Cardiac fibroblast (primary cell): ENCODE measurements at places on chromosomes 5 and 9.

DNA sequence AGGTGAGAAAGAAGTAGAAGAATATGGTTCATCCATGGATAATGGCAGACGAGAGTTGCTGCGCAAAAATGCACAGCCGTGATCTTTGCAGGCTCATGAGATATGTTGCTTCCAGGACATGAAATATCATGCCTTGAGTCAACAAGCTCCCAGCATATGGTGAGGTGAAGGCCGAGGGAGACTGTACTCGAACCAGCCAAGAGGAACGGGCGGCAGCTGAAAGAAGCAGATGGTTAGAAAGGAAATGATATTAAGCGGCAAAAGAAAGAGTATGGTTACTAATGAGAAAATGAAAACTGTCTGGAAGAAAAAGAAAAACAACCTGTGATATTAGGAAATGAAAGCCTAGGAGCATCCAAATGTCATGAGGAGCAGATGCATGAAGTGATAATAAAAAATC is 344.7 kb upstream of the DAP start:
- no peak for DNase-seq

GRCh38 chr5:111563031-111563822 is 50.9 kb upstream of the STARD4 start:
- peak; percentile 84 for DNase-seq

GRCh38 chr9:89675058-89675742 is 70.4 kb downstream of the GADD45G start:
- DNase-seq, result no peak

DNA sequence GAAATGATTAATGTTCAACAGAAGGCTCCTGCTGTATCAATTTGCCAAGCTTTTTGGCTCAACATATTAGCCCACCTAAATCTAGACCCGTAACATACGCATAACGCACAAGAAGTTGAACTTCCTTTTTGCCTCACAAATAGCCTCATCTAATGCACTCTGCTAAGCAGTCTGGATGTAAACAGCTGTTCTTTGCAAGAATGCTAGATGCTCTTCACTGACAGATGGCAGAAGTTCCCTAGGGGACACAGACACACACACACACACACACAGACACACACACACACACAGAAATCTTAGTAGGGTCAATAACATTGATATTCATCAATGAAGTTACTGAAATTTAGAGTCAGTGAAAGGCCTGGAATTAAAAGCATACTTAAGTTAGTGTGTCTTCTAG is 13.2 kb upstream of the PCA3 start:
- DNase-seq, result no peak

GRCh38 chr5:129748913-129749880 is 1.3 kb downstream of the MINAR2 start:
- no peak for DNase-seq

DNA sequence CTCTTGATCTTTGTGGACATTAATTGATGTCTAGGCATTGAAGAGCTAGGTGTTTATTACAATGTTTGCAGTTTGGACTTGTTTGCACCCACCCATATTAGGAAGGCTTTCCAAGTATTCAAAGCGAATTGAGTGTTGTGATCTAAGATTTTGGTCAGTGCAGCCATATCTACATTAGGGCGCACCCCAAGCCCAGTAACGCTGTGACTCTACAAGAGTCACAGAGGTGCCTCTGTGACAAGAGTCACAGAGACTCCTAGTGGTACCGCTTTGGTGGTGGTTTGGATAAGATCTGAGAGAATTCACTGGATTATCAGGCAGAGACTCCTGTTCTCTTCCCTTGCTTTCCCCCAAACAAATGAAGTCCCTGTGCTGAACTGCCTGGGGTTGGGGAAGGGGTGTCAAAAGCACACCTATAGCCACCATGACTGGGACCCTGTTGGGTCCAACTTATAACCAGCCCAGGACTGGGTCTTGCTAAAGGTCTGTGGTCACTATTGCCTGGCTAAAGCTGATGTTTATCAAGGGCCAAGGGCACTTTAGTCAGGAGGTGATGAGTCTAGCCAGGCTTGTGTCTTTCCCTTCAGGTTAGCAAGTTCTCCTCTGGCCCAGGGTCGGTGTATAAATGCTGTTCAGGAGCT is 114.1 kb upstream of the RIOK2 start:
- peak; percentile 66 for DNase-seq

GRCh38 chr5:62299600-62299999 is 6.4 kb upstream of the KIF2A start:
- DNase-seq, result no peak

- no peak for DNase-seq
Measured at GRCh38 chr5:117072439-117072838, 497.8 kb upstream of the SEMA6A start.

DNA sequence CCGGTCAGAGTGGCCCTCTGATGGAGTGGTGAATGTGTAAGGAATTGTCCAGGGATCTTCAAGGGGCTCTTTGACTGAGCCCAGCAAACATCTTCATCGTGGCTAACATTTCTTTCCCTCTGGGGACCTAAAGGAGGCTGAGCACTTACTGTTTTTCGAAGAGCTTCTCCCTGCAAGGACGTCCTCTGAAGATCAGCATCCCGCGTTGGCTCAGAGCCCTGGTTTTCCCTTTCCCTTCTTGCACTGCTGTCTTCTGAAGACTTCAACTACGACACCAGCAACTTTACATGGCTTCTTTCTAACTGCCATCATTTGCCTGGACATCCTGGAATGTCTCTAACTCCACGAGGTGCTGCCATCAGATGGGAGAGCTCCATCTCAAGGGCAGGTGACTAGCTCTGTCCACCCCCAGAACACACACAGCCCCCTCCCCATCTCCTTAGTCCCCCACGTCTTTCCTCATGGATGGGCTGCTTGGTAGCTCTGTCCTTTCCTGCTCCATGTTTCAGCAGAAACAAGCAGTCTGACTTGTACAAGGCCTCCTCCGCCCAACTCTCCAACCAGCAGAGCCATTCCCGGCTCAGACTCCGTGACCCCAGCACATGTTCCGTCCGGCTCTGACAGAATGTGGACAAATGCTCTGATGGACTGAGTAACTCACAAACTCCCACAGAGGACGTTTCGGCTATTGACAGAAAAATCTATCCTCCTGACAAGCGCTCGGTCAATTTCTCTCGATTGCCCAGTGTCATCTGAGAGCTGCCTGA is 17.1 kb downstream of the SHB start:
- DNase-seq, result no peak

DNA sequence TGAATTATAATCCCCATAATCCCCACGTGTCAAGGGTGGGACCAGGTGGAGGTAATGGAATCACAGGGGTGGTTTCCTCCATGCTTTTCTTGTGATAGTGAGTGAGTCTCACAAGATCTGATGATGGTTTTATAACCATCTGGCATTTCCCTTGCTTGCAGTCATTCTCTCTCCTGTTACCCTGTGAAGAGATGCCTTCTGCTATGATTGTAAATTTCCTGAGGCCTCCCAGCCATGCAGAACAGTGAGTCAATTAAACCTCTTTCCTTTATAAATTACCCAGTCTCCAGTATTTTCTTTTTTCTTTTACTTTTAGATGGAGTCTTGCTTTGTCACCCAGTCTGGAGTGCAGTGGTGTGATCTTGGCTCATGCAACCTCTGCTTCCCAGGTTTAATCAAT is 182.7 kb upstream of the SEMA6A start:
- no peak for DNase-seq

GRCh38 chr9:124941679-124942561 is 1.0 kb upstream of the GOLGA1 start:
- DNase-seq, result peak; percentile 64

DNA sequence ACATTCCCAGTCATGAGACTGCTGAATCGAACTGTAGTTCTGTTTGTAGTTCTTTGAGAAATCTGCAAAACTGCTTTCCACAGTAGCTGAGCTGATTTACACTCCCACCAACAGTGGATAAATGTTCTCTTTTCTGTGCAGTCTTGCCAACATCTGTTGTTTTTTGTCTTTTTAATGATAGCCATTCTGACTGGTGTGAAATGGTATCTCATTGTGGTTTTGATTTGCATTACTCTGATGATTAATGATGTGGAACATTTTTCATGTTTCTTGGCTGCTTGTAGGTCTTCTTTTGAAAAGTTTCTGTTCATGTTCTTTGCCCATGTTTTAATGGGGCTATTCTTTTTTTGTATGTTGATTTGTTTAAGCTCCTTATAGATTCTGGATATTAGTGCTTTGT is 187.3 kb upstream of the TLE4 start:
- DNase-seq, result no peak

DNA sequence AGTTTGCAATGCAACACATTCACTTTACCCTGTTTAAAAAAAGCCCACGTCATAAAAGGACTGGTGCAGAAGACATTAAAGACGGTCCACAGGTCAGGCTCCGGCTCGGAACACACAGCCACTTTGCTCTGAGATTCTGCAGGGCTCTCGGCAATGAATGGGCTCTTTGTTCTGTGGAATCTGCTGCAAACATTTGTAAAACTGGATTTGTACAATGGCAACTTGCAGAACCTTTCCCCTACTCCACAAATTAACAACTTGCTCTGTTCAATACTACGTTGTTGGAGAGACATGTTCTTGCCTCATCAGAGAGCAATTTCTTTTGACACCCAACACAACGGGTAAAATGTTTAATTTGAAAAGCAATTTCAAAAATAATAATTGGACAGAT is 13.0 kb upstream of the NR5A1 start:
- DNase-seq, result no peak

- no peak for DNase-seq
Measured at GRCh38 chr9:13047827-13048587, 231.5 kb downstream of the MPDZ start.

DNA sequence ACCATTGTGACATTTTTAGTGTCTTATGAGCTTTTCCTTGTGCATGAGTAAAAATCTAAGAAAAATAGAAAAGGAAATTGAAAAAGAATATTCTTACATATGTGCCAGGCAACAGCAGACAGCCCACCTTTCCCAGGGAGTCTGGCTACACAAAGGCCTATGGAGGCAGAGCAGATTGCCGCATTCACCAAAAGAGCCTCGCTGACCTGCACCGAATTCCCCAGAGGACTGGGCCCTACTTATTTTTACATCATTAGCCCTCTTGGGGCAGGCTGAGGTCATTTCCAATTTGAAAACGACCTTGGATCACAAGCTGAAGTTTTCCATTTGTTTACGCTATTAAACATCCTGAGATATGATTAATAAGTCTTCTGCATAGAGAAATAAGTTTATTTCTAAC is 66.2 kb upstream of the WDR41 start:
- DNase-seq, result no peak

- DNase-seq, result no peak
Measured at GRCh38 chr5:145921211-145921610, 15.2 kb upstream of the SH3RF2 start.

DNA sequence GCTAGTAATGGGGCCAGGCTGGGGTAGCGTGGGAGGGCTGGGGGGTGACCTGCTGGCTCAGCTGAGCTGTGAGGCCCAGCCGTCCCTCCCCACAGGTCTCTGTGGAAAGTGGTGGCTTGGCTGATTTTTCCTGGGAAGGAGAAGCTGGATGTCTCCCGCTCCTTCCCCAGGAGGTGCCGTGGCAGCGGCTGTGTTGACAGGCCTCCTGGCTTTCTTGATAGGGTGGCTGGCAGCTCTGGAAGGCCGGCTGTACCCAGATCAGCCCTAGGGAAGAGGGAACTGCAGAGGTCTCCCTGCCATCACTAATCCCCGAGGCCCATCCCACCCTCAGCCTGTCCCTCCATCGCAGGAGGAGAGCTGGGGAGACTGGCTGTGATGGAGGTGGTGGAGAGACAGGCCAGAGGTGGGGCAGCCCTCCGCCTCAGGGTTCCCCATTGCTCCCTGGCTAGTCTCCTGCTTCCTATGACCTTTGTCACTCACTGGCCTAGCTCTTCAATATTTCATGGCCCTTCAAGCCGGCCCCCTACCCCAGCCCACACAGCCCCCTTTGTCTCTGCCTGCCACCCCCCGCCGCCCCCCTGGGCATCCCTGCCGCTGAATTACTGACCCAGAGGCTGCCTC is 6.8 kb downstream of the CXXC5 start:
- no peak for DNase-seq
